ENCODE measurements at places on chromosomes 11 and 22. TPM values are rescaled to one million over a fixed set of nuclear protein-coding genes. Genes with fewer than 3 reads are reported as not detected.

Gene ARAP1
- 28.4 TPM for polyA plus RNA-seq

Gene UPK3A
- not detected for polyA plus RNA-seq

Gene OR5P2
- polyA plus RNA-seq = not detected

Gene TRIM34
- 2.6 TPM for polyA plus RNA-seq

Gene MFRP
- polyA plus RNA-seq = not detected

Gene INPP5J
- polyA plus RNA-seq = 1.6 TPM

Measured in esophagus (tissue), 2 donors.